ENCODE measurements at places on chromosomes 4 and X.

DNA sequence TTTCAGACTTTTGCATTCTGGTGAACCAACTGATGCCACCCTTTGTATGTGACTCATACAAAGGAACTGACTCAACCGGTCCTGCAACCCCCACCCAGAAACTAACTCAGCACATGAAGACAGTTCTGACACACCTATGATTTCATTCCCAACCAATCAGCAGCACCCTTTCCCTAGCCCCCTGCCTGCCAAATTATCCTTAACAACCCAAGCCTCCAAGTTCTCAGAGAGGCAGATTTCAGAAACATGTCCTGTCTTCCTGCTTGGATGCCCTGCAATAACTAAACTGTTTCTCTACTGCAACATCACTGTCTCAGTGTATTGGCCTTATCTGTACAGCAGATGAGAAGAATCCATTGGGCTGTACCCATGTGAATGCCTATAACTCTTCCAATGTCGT is 284.7 kb downstream of the CAMK2D start:
- no peak for DNase-seq

DNA sequence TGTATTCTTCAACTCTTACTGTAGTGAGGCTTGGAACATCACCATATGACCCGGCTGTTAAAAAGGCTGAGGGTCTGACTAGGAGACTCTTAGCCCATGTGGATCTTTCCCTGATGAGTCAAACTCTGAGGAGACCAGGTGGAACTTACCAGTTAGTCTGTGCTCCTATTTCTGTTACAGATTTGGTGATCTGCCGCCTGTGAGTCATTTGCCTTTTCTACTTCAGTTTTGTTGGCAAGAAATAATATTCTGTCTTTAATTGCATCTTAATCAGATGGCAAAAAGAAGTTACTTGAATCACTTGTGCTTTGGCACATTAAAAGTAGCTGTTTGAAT is 48.4 kb downstream of the MTM1 start:
- no peak for DNase-seq

GRCh38 chr4:139840773-139841172 is 175.2 kb downstream of the MGST2 start:
- DNase-seq = no peak

GRCh38 chrX:805103-805670 is 174.6 kb downstream of the SHOX start:
- no peak for DNase-seq

GRCh38 chr4:79528241-79528706 is 120.2 kb upstream of the GK2 start:
- DNase-seq = no peak

- no peak for DNase-seq
Measured at GRCh38 chr4:28845158-28845557, 1875.0 kb upstream of the PCDH7 start.

GRCh38 chr4:181646864-181647263 is 596.3 kb upstream of the TENM3 start:
- DNase-seq = no peak

DNA sequence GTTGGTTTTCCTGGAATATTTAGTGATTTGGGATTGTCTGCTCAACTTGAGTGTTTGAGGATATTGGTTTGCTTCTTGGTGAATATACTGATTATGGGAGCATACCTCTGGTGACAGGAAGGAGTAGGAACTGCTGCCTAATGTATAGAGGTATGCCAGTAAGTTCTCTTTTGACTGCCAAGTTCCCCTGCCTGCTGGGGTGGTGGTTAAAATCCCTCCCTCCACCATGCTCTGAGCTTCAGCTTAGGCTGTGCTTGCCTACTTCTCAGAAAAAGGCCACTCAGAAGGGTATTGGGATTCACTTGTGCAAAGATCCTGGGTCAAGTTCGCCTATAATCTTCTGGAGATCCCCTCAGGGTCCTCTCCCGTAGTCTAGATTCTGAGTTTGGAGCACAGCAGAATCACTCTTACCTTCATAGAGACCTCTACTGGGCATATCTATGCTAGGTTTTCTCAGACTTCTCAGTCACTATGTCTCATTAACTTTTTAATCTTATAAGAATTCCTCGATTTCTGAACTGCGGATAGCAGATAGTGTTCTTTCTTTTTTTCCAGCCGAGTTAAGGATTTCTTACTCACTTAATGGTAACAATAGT is 44.7 kb upstream of the DCK start:
- no peak for DNase-seq

DNA sequence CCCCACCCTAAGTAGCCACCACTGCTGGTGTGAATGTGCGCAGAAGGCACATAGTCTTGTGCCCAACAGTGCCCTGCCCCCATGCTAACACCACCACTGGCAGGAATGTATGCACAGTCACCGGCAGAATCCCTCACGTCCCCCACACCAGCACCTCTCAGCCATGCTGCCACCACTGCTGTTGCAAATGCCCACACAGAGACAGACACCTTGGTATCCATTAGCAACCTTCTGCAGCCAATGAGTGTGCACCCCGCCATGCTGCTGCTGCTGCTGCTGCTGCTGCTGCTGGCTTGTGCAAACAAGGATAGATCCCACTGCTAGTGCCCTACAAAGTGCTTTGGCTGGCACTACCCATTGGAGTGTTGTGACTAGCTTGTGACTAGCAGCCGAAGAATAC is 52.4 kb upstream of the MMAA start:
- DNase-seq = no peak

- DNase-seq = no peak
Measured at GRCh38 chr4:8409264-8410065, 31.1 kb downstream of the ACOX3 start.

- no peak for DNase-seq
Measured at GRCh38 chrX:9476810-9477575, 12.1 kb downstream of the TBL1X start.

DNA sequence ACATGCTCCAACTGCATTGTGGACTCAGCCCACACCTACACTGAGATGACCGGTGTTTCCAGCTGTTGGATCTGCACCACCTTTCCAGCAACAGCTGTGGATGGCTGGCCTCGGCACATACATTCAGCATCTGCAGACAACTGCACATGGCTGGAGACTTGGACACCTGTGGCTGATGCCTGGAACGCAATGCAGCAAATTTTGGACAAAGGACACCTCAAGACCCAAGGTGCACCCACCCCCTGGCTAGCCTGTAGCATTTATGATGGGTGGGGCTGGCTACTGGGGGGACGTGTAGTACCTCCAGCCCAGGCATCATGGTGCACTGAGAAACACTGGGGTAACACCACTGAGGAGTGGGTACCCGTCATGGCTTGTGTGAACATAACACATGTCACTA is 57.3 kb upstream of the CCDC149 start:
- DNase-seq = no peak

GRCh38 chr4:82521283-82521682 is 40.5 kb downstream of the TMEM150C start:
- no peak for DNase-seq

- DNase-seq = no peak
Measured at GRCh38 chrX:97405031-97405660, 521.4 kb downstream of the RPA4 start.

DNA sequence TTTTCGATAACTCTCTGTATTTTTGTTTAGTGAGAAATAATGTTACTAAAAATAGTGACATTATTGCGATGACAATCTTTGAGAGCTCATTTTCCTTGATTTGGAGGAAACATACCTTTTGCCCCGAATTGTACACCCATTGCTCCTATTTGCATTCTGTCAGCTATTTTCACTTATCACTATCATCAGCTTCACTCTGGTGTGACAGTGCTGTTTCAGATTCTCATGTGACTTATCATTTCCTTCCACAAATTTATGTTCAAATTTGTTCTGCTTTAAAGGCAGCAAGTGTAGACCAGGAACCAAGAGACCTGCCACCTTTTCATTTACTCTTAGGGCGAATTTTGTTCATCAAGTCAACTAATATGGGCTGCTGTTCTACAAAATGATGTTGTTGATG is 179.4 kb downstream of the RBM46 start:
- no peak for DNase-seq

- DNase-seq = no peak
Measured at GRCh38 chr4:94714365-94715160, 43.2 kb upstream of the BMPR1B start.

- no peak for DNase-seq
Measured at GRCh38 chrX:136065044-136065671, 79.9 kb downstream of the SLC9A6 start.

GRCh38 chr4:188780686-188781085 is 641.4 kb downstream of the TRIML1 start:
- DNase-seq = no peak

DNA sequence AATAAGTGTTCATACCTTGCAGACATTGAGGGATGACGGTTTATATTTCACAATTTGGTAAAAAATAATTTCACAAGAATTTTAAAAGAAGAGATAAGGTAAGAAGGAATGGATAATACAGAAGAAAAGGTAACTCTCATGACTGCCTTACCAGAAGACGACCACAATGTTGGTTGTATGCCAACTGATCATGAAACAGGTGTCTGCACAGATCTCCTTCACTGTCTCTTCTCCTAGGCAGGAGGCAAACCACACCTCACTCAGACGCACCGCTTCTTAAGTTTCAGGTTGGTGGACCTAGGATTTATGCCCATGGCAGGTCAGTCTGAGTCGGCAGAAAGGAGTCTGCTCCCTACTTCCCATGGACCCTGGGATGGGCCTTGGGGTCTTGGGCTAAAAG is 177.2 kb downstream of the VSIG4 start:
- DNase-seq = no peak

- no peak for DNase-seq
Measured at GRCh38 chr4:40204507-40205258, 7.9 kb downstream of the RHOH start.

DNA sequence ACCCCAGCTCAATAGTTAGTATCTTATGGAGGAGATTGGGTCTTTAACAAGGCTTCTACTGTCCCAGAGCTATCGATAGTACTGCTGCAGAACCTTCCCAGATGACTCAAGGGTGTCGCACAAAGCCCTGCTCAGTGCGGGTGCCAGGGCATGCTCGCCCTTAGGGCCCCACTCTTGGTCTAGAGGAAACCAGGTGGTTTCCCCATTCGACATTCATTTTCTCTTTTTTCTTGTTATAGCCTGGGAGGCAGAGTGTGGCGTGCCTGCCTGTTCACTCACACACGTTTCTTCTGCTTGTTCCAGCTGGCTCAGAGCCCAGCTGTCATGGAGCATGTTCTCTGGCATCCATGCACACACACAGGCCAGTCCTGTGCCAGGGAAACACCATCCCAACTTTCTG is 144.5 kb downstream of the SMIM20 start:
- DNase-seq = no peak

DNA sequence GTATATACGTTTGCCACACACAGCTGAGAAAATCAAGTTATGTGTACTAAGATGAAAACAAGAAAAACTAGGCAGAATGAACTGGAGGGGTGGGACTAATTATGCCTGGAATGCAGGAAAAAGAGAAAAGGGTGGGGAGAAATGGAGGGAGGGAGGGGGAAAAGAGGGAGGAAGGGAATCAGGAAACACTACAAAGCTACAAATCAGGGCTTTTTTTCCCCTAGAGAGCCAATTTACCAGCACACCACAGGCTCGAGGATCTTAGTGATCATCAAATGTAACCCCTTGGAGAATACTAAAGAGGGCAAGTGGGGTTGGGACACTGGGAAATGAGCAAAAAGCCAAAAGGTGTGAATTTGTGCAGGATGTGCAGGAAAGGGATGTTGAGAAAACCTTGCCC is 451.9 kb downstream of the SMARCA1 start:
- no peak for DNase-seq

GRCh38 chr4:52701207-52701606 is 42.1 kb upstream of the USP46 start:
- DNase-seq = no peak

GRCh38 chr4:152944666-152945320 is 8.7 kb downstream of the FHDC1 start:
- DNase-seq = no peak

- DNase-seq = no peak
Measured at GRCh38 chrX:151984902-151985301, 10.4 kb upstream of the GABRE start.

DNA sequence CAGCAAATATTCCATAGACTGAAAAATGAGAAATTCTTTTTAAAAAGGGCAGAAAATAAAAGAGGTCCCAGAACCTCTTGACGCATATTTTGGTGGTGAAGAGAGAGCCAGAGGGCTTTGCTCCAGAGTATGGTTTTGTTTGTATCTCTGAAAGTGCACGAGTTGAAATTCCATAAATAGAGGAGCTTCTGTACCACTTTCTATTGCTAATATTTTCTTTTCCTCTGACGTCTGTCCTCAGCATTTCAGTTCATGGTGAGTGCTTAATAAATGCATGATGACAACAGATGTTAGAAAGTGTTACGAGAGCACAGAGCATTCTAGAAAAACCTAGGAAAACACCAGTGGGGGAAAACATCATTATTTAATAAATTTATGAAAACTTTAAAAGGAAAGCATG is 145.6 kb downstream of the AMELX start:
- DNase-seq = no peak

GRCh38 chr4:17511051-17511450 is 839 bp downstream of the QDPR start:
- peak; percentile 70 for DNase-seq

DNA sequence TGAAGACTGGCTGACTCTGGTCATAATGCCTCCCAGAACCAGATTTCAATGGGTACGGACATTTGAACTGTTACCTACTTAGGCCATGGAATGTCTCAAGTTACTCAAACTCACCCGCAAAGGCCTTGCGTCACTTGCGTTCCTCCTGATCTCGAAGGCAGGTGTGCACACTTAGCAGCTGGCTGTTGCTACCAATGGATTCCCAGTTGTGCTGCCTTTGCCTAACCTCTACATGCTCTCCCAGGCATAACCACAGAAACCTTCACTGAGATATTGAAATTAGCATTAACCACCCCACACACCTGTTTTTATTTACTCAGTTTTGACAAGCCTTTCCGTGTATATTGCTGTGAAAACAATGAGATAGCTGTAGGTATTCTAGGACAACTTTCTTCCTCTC is 2.8 kb downstream of the ERVMER34-1 start:
- DNase-seq = no peak

DNA sequence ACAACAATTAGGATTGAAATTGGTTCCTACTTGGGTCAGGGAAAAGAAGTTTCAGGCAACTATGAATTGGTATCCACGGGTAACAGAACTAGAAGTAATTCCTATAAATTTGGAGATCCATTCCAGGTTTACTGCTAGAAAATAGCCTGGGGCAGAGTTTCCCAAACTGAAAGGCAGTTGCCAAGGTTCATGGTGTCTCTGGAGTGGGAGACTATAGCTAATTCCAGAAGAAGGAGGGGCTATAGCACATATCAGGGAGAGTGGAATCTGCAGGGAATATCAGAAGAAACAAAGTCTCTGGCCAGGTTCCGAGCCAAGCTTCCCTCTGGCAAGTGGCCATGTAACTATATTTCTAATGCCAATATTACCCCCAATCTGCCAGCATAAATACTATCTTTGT is 166.3 kb downstream of the GALNTL6 start:
- DNase-seq = no peak

- DNase-seq = no peak
Measured at GRCh38 chr4:143773998-143774895, 73.8 kb upstream of the FREM3 start.
